ENCODE measurements at places on chromosomes 4 and X. TPM values are rescaled to one million over a fixed set of nuclear protein-coding genes. Genes with fewer than 3 reads are reported as not detected.

DNA sequence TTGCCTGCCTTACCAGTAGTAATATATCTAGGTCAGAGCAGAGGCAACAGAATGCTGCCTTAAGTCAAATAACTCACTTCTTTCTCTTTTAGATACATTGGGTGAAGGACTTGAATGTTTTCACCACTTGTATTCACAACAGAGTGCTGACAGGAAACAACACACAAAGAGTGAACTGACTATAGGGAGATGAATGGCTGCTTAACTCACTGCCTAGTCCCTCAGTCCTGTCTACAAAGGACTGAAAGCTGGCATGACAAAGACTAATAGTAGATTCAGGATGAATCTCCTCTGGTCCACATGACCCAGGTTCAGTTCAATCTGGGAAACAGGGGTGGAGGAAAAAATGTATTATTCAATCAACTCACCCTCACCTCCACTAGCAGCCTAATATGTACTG, 134.2 kb downstream of the GALNTL6 start:
- H3K27ac ChIP-seq, result no peak overlapping the region
- no peaks in the 10 kb centered on the region for H3K4me1 ChIP-seq
- H3K4me3 ChIP-seq, result no peak overlapping the region
- no peaks in the 10 kb centered on the region for H3K36me3 ChIP-seq

Gene LIMCH1
- total RNA-seq, result not detected

Gene AFF1
- 44.7 TPM for total RNA-seq

Gene CT45A2
- total RNA-seq, result not detected

GRCh38 chr4:158164768-158165213, 8.0 kb downstream of the GASK1B start:
- no peaks in the 10 kb centered on the region for H3K36me3 ChIP-seq
- peaks cover 6% of the 10 kb centered on the region for H3K27me3 ChIP-seq
- no peak overlapping the region for H3K4me3 ChIP-seq
- no peak for DNase-seq
- H3K27ac ChIP-seq, result no peak overlapping the region
- no peaks in the 10 kb centered on the region for H3K4me1 ChIP-seq

DNA sequence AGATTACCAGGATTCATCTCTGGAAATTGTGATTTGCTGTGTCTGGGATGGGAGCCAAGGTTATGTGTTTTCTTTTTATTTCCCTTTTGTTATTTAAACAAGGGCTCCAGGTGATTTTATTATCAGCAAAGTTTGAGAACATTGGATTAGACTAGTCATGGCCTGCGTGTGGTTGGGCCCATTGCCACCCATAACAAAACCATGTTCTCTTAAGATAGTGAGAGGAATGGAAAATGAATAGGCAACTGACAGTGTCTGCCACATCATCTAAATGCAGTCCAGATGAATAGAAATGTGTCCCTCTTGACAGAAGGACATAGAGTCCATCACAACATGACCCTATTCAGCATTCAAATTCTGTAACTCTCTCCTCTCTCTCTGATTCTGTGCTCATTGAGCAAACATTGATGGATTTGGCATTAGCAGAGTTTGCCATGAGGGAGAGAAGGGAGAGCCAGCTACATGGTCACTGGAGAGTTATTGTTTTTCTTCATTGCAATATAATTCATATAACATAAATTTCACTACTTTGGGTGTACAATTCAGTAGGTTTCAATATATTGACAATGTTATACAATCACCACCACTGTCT, 11.7 kb downstream of the XK start:
- no peak overlapping the region for H3K27ac ChIP-seq
- no peak overlapping the region for H3K4me3 ChIP-seq
- no peaks in the 10 kb centered on the region for H3K27me3 ChIP-seq
- no peak for DNase-seq
- H3K36me3 ChIP-seq, result no peaks in the 10 kb centered on the region

DNA sequence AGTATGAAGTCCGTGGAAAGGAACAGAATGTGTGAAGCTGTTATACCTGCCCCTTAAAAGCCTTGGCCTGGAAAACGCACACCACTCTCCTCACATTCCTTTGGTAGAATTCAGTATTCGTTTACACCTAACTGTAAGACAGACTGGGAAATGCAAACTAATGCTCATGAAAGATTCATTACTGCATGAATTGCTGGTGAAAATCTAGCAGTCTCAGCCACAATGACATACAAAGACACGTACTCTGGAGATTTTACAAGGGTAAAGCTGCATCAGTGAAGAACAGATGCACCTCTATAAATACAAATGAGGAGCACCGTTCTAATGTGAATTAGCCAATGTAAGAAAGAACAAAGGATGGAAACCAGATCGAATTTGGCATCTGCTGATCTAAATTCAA, 2051.3 kb downstream of the PCDH7 start:
- no peaks in the 10 kb centered on the region for H3K4me1 ChIP-seq
- H3K4me3 ChIP-seq, result no peak overlapping the region
- H3K27me3 ChIP-seq, result no peaks in the 10 kb centered on the region
- no peak overlapping the region for H3K27ac ChIP-seq
- no peak for DNase-seq
- H3K36me3 ChIP-seq, result no peaks in the 10 kb centered on the region

Gene CCSER1
- not detected for total RNA-seq

Gene OTUD6A
- not detected for total RNA-seq

Gene PDCL2
- total RNA-seq, result not detected

Gene SOD3
- not detected for total RNA-seq

Gene USP17L20
- total RNA-seq, result not detected

GRCh38 chrX:135324463-135324862, 15.2 kb downstream of the ETDC start:
- peaks cover 41% of the 10 kb centered on the region for H3K36me3 ChIP-seq
- H3K27ac ChIP-seq, result no peak overlapping the region
- no peaks in the 10 kb centered on the region for H3K4me1 ChIP-seq
- DNase-seq, result no peak
- H3K4me3 ChIP-seq, result no peak overlapping the region
- no peaks in the 10 kb centered on the region for H3K27me3 ChIP-seq

DNA sequence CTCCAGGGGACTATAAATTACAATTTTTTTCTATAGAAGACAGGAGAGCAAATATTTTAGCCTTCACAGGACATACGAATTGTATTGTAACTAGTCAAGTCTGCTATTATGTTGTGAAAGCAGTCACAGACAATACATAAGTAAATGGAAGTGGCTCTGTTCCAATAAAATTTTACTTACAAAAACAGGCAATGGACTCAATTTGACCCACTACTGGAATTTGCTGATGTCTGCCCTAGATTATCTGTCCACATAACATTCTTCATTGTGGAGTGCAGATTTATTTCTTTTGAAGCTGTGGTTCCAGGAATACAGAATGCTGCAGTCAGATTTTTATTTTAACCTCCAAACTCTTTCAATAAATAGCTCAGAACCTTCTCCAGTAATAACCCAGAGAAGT, 330.3 kb downstream of the PPP4R3C start:
- no peaks in the 10 kb centered on the region for H3K27me3 ChIP-seq
- no peak overlapping the region for H3K27ac ChIP-seq
- H3K4me3 ChIP-seq, result no peak overlapping the region
- DNase-seq, result no peak
- H3K4me1 ChIP-seq, result no peaks in the 10 kb centered on the region
- H3K36me3 ChIP-seq, result no peaks in the 10 kb centered on the region

GRCh38 chrX:135536877-135537276, 16.4 kb downstream of the INTS6L start:
- DNase-seq, result no peak
- no peak overlapping the region for H3K4me3 ChIP-seq
- H3K27ac ChIP-seq, result peak overlapping the region; percentile 83
- H3K4me1 ChIP-seq, result peaks cover 39% of the 10 kb centered on the region

Gene DIPK2B
- not detected for total RNA-seq

- no peaks in the 10 kb centered on the region for H3K36me3 ChIP-seq
- DNase-seq, result no peak
- H3K4me3 ChIP-seq, result no peak overlapping the region
Observed at GRCh38 chrX:119507206-119507605, 39.0 kb downstream of the SLC25A5 start.

DNA sequence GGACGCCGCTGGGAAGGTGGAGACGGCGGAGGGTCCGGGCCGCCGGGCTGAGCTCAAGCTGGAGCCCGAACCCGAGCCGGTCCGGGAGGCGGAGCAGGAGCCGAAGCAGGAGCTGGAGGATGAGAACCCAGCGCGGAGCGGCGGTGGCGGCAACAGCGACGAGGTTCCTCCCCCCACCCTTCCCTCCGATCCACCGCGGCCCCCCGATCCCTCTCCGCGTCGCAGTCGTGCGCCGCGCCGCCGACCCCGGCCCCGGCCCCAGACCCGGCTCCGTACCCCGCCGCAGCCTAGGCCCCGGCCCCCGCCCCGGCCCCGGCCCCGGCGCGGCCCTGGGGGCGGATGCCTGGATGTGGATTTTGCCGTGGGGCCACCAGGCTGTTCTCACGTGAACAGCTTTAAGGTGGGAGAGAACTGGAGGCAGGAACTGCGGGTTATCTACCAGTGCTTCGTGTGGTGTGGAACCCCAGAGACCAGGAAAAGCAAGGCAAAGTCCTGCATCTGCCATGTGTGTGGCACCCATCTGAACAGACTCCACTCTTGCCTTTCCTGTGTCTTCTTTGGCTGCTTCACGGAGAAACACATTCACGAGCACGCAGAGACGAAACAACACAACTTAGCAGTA, 483 bp downstream of the USP27X start:
- H3K4me3 ChIP-seq, result peak overlapping the region; percentile 80
- peak overlapping the region; percentile 71 for H3K27ac ChIP-seq
- H3K4me1 ChIP-seq, result peaks cover 21% of the 10 kb centered on the region
- no peaks in the 10 kb centered on the region for H3K36me3 ChIP-seq

Gene GLUD2
- 0.71 TPM for total RNA-seq

Gene SLC6A14
- not detected for total RNA-seq

DNA sequence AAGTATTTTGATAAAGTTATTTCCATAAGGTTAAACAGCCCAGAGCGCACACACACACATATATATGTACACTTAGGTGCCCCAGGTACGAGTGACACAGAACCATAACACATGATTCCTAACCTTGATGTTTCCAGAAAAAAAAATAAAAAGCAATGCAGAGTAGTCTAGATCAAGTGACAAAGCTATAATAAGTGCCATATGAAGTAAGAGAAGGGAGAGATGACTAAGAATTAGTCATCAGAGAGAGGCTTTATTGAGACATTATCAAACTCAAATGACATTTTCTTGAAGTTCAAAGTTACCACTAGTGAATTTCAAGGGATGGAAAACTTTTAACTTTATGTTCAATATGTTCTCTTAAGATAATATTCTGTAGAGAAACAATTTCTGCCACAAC, 215.0 kb downstream of the HTR2C start:
- H3K36me3 ChIP-seq, result no peaks in the 10 kb centered on the region
- H3K4me3 ChIP-seq, result no peak overlapping the region
- no peak overlapping the region for H3K27ac ChIP-seq

Gene LONRF3
- 0.71 TPM for total RNA-seq

- H3K4me3 ChIP-seq, result no peak overlapping the region
- H3K4me1 ChIP-seq, result no peaks in the 10 kb centered on the region
- H3K36me3 ChIP-seq, result no peaks in the 10 kb centered on the region
- H3K27ac ChIP-seq, result no peak overlapping the region
Observed at GRCh38 chrX:22666441-22666840, 333.3 kb upstream of the DDX53 start.

Gene POLA1
- total RNA-seq, result 38.3 TPM

DNA sequence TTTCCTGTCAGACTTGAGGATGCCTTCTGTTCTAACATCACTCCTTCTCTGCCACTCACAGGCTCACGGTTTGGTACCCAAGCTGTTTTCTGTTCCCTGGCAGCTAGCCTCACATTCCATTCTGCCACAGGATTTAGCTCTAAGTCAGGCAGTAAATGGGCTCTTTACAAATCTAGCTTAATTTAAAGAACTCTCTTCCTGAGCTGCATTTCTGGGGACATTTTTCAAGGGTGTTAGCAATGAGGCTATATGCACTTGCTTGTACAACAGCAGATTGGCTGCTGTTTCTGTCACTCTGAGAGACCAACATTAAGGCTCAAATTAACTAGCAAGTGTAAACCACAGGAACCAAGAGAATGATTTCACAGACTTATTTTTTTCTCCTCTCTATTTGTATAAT, 337.8 kb upstream of the NOCT start:
- peaks cover 9% of the 10 kb centered on the region for H3K27me3 ChIP-seq
- no peak overlapping the region for H3K4me3 ChIP-seq
- H3K27ac ChIP-seq, result no peak overlapping the region
- H3K36me3 ChIP-seq, result no peaks in the 10 kb centered on the region
- H3K4me1 ChIP-seq, result no peaks in the 10 kb centered on the region
- DNase-seq, result no peak

Gene TMPRSS11F
- not detected for total RNA-seq

Gene HDX
- 1.9 TPM for total RNA-seq

- peaks cover 2% of the 10 kb centered on the region for H3K27me3 ChIP-seq
- no peak for DNase-seq
- peak overlapping the region; percentile 54 for H3K4me3 ChIP-seq
- H3K4me1 ChIP-seq, result peaks cover 35% of the 10 kb centered on the region
Observed at GRCh38 chrX:121160987-121161386, 113.6 kb downstream of the GLUD2 start.

Gene KCTD8
- not detected for total RNA-seq

GRCh38 chr4:16415751-16416150, 189.5 kb upstream of the TAPT1 start:
- DNase-seq, result no peak
- no peaks in the 10 kb centered on the region for H3K4me1 ChIP-seq
- no peaks in the 10 kb centered on the region for H3K27me3 ChIP-seq

DNA sequence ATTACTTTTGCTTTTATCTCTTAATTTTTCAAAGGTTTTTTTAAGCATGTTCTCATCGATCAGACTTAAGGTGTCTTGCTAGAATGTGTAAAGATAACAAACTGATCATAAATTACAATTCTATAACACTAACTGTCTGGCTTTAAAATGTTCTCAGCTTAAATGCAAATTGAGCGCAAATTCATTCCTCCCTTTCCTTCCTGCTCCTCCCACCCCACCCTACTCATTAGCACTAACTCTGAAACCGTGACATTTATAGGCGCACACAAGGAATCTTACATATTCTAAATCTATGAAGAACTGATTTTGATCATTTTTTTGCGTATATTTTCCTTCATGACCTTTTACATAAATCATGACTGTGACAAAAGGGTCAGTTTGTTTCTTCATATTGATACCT, 590.0 kb upstream of the DIAPH2 start:
- H3K4me3 ChIP-seq, result no peak overlapping the region
- H3K4me1 ChIP-seq, result no peaks in the 10 kb centered on the region
- no peak overlapping the region for H3K27ac ChIP-seq

DNA sequence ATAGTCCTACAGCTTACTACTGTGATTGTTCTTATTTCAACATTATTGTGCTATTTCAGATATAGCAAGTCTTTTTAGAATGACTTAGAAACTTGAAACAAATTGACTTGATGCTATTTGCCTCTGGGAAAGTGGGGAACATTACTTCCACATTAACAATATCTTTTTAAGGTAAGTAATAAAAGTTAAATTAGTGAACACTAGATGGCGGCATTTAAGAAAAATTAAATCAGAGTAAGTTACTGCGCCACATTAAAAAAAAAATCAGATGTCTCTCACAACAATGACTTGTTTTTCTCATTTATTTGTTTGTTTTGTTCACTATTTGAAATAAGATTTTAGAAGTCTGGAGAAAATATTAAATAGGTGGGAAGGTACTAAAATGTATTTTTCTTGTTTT, 1026.9 kb upstream of the SLIT2 start:
- no peak overlapping the region for H3K27ac ChIP-seq
- no peak overlapping the region for H3K4me3 ChIP-seq
- no peaks in the 10 kb centered on the region for H3K27me3 ChIP-seq

Gene TMEM129
- 27.4 TPM for total RNA-seq

Data from activated T-helper 1 cell treated with anti-CD3 and anti-CD28 coated beads, Interleukin-12 subunit alpha, Interleukin-12 subunit beta, Interleukin-2, Interleukin-4 antibody, amounts not matched to agents 30 ng/mL and 10 ng/mL and 1 ng/mL, durations not matched to agents 14 hours and 24 hours and 36 hours (primary cell).